ENCODE measurements at places on chromosomes 7 and 10. TPM values are rescaled to one million over a fixed set of nuclear protein-coding genes. Genes with fewer than 3 reads are reported as not detected.

GRCh38 chr7:27198871-27199801 lies 755 bp downstream of the HOXA13 start:
- no peak for DNase-seq

DNA sequence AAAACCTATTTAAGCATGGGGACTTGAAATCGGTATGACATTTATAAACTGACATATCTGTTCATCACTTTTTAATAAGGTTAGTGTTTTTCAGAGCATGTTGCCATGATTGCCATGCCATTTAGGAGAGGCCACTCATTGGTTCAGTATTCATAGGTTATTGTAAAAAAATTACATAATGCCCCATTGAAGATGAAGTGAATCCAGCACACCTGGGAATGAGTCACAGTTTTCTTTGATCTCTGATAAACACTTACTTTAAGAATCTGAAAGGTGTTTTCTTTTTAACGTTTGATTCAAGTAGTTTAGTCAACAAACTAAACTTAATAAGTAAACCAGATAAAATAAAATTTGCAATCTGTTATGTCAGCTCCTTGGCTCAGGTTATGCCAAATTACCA lies 278.3 kb downstream of the ARL4A start:
- no peak for DNase-seq

C1QL3 gene
- not detected for total RNA-seq

DNA sequence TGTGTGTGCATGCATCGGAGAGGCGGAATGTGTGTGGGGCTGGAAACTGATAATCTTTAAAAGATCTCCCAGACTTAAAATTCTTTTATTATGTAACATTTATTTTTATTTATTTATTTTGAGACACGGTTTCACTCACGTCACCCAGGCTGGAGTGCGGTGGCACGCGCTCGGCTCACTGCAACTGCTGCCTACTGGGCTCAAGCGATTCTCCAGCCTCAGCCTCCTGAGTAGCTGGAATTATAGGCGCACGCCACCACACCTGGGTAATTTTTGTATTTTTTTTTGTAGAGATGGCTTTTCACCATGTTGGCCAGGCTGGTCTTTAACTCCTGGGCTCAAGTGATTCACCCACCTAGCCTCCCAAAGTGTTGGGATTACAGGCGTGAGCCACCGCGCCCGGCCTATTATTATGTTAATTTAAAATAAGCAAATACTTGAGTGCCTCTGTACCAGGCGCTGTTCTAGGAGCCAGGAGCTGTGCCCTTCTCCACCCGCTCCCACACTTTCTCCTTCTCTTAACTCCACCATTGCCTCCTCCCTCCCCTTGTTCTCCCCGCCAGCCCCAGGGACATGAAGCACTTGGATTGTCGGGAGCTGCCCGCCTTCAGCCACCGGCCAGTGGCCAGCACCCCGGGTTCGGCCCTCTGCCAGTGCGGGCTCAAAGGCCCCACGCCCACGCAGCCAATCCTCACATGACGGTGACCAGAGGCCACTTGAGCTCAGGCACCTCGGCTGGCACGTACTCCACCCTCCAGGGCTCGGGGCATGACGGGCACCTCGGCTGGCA lies 163.6 kb downstream of the DNAJB6 start:
- DNase-seq, result no peak

- no peak for DNase-seq
Measured at GRCh38 chr7:1950452-1951158, 280.5 kb downstream of the ELFN1 start.

DNA sequence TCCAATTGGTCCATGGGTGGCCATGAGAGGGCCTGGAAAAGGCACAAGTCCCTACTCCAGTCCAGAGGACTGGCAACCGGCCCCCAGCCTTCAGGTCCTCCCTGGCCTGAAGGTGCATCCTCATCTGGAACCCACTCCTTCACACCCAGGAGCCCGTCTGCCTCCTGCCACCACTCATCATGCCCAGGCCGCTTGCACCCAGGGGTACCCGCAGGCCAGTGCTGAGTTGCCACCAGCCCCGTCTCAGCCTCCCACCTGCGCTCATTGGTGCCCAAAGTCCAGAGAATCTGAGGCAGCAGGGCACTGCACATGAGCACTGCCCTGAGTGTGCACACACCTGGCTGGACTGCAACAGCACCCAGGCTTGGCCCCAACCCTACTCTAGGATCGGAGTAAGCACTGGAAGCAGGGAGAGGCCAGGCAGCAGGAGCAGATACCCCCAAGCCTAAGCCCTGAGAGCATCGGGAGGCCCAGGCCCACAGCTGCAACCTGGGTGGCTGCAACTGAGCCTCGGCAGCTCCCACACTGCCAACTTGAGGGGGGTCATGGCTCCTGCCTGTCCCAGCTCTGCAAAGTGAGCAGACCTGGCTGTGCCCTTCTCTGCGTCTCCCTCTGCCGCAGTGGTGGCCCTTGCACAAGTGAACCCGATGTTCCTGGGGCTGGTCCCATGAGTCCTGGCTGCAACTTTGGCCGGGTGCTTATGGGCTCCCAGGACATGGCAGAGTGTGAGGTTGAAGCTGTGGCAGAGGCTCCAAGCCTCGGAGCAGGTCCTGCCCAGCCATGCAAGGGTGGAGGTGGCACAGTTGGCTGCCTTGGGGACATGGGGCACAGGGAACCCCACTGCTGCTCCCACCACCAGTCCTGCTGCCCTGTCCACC lies 44.3 kb downstream of the TCERG1L start:
- no peak for DNase-seq

- no peak for DNase-seq
Measured at GRCh38 chr7:37923996-37924395, 3.6 kb downstream of the EPDR1 start.

- DNase-seq, result no peak
Measured at GRCh38 chr10:61464461-61465170, 11.4 kb upstream of the TMEM26 start.

DNA sequence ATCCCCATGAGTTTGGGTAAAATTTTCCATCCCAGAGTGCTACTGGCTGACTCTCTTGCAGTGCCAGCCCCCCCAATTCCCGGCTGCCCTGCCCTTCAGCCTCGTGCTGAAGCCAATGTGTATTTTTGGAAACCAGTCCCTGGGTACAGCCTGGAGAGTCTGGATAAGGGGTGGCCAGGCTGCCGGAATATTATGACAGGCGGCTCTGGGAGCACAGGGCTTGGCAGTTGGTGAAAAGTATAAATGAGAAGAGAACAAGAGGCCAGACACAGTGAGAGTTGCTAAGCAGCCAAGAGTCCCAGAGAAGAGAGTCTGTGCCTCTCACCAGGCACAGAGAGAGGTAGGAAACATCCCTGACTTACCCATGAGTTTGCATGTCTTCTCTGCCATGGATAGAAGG lies 53.6 kb downstream of the TMEM130 start:
- peak; percentile 9 for DNase-seq

DNA sequence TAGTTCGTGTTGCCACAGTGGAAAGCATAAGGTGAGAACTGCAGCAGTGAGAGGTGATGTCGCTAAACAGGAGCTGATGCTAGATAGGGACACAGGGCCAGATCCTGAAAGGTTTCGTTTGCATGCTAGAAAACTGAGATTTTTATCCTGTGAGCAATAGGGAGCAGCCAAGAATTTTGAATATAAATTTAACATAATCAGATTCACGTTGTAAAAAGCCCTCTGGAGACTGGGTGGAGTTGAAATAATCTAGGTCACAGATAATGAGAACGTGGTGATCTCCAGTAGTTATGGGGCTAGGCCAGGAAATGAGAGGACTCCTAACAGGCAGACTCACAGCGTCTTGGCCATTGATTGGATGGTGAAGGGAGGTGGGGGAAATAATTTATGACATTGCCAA lies 92.1 kb upstream of the IMMP2L start:
- no peak for DNase-seq

- no peak for DNase-seq
Measured at GRCh38 chr7:149770728-149771636, 2.4 kb downstream of the ZNF467 start.

DNA sequence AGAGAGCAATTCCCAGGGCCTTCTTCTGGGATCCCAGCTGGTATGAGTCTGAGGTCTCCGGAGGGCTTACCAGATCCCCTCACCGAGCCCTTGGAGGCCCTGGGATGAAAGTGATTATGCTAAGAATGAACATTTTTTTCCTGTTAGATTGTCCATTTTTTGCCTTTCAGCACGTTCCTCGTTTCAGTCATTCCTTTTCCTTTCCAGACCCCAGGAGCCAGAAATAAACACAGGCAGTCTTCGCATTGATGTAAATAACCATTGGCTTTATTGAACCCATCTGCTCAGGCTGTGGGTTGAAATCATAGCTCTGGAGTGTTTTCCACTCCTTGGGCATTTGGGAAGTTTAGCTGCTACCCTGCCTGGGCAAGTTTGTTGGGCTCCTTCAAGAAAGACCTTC lies 320.9 kb upstream of the AUTS2 start:
- no peak for DNase-seq

MARCHF5 gene
- 7.6 TPM for total RNA-seq

DNA sequence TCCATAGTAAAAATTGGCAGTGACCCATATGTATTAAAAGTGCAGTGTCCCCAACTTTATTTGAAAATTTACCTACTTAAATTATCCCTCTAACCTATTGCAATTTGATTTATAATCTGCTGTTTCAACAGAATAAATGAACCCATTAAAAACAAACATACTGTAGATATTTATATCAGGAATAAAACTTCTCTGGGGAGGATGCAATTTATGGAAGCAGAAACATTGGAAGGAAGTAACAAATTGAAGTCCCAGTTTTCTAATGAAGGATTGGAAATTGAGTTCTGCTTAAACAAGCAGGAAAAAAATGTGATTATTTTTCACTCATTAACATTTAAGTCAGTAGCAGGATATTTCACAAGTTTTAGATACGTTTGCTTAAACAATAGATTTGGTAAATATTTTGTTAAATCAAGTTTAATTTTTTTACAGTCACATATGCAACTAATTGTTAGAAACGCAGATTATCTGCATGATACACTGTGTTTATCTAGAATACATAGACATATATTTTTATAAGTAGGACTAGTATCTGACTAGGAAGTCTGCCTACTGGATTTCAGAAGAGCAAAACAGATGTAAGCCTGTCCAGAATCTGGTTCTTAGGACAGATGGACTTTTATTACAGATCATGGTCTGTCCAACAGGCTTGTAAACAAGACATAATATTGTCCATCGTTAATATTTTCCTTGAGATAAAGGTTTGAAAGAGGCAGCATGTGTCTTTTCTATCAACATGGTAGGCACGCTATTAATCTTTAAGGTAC lies 5.3 kb downstream of the AGMO start:
- DNase-seq, result no peak

SNCG gene
- total RNA-seq, result not detected

SLC18A2 gene
- total RNA-seq, result 0.04 TPM

GRCh38 chr7:131655447-131655846 lies 99.0 kb upstream of the PODXL start:
- DNase-seq, result peak; percentile 33

PNLIPRP3 gene
- not detected for total RNA-seq

DNA sequence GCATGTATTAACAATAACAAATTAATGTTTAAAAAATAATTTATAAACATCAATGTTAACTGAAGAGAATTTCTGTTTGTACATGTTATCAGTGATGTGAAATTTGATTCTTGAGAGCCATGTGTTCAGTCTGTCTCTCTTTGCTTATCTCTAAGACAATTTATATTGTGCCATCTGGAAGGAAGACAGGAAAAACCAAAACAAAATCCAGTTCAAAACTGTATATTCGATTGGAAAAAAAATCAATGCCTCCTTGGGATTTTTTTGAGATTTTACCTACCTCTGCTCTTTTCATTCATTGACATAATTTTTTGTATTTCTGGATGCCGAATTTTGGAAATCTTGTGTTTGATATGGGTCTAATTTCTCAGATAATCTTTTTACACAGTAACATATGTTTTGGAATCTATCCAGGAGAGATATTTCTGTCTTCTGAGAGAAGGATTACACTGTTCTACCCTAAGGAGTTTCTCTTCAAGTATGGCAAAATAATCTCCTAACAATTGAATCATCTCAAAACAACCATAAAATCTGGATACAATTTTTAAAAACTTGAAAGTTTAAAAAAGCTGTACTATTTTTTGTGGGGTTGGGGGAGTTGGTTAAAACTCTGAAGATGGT lies 311.9 kb upstream of the GNAI1 start:
- DNase-seq, result no peak

DYDC2 gene
- total RNA-seq, result not detected

DNA sequence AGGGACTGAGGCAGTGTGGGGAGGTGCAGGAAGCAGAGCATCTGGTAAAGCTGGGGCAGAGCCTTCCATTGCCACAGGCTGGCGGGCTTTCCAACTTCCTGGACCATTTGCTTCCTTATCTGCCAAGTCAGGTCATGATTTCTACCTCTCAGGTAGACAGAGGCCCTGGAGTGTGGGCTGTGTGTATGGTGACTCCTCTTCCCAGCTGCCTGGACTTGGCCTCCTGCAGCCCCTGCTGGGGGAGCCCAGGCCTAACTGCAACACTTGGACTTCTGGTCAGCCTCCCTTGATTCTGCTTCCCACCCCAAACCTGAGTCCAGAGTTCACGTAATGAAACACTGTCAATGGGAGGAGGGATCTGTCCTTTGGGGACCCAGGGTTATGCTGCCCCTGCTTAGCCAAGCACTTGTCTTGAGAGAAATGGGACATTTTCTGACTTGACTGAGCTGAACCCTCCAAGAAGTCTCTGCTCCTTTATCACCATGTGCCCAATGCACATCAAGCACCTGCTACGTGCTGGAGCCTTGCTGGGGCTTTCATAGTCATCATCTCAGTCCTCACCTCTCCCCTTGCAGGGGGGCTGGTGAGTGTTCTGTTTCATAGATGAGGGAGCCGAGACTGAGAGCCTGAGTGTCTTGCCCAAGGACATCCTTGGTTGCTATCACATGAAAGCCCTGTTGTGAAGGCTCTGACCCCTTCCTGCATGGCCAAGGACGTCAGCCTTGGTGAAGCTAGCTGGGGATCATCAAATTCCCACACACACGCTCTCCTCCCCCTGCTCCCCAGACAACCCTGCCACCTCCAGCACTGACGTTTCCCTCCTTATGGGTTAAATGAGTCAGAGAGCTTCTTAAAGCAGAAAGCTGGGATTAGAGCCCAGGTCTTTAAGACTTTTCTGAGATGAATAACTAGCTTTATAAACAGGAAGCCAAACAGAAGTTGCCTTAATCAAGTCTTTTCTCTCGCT lies 3.4 kb downstream of the CLEC2L start:
- no peak for DNase-seq

HOXA4 gene
- total RNA-seq, result 0.79 TPM

CALY gene
- not detected for total RNA-seq

- no peak for DNase-seq
Measured at GRCh38 chr10:128097783-128098182, 28.4 kb downstream of the MKI67 start.

DNA sequence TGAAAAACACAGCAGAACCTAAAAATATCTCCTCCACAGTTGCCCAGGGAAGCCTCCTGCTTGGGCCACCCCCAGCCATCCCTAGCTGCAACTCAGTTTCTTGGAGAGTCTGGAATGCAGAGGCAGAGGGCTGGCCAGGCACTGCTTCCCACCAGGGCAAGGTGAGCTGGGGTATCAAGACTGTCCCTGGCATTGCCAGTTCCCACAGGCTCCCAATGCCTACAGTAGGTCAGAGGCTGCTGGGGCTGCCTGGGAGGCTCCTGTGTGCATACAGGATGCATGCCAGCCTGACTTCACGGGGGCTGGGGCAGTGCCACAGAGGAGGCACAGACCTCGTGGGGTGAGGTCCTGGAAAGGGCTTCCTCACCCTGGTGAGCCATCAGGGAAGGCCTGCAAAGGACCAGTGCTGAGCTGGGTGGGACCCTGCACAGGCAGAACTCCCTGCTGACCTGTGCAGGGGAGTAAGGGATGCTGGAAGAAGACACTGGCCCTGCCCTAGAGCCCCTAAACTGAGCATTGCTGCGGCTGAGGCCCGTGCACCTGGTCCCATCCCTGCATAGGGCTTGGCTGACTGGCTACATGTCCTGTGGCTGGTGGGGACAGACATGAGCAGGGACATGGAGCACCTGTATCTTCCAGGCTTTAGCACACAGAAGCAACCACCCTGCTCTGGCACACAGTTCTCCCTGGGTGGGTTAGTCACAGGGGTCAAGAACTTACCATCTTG lies 121.9 kb upstream of the RET start:
- no peak for DNase-seq
